ENCODE measurements at places on chromosomes 4 and X.

- no peak for DNase-seq
Observed at GRCh38 chr4:99821918-99822503, 5.4 kb downstream of the DAPP1 start.

- no peak for DNase-seq
Observed at GRCh38 chr4:128364565-128364964, 77.0 kb upstream of the PGRMC2 start.

DNA sequence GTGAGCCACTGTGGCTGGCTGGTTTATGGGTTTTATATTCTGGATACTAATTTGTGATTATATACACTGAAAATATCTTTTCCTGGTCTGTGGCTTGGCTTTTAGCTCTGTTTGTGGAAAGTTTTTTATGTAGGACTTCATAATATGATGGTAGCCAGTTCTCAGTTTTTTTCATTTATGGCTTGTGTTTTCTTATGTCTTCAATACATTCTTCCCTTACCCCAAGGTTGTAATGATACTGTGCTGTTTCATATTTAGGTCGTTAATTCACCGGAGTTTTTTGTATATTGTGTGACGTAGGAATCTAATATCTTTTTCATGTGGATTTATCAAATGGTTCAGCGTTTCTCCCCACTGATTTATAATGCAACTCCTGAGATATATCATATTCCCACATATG is 6.6 kb downstream of the ZFX start:
- DNase-seq: no peak

GRCh38 chr4:153152501-153153338 is 51.5 kb upstream of the TRIM2 start:
- DNase-seq: peak; percentile 53

- no peak for DNase-seq
Observed at GRCh38 chr4:7240306-7240705, 48.0 kb downstream of the SORCS2 start.

DNA sequence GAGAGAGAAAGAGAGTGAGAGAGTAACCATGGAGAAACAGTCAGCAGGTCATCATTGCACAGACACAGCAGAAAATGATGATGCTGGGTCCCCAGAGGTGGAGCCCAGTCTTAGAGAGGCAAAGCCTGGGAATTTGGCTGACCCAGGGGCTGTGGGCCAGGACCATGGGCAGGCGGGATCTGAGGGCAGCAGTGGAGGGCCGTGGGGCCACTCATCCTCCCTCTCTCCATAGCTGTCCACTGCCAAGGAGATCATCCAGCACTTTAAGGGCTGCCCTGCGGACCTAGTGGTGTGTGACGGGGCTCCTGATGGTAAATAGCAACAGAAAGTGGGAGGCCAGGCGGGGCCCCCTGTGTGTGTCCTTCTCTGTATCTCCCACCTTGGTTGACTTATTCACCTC is 2.8 kb downstream of the FTSJ1 start:
- DNase-seq: no peak

DNA sequence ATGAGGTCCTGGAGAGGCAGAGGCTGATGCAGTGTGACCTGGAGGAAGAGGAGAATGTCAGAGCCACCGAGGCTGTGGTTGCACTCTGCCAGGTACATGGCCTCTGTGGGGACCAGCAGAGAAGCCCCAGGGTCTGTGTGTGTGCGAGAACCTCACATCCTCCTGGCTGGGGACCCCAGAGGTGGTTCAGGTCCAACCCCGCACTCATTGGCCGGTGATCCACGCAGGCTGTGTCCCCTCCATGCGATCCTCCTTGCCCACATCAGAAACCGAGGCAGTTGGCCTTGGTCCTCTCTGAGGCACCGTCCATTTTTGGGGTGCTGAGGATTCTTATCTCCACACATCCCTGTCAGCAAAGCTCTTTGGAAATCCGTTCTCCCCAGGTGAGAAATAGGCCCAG is 45.3 kb downstream of the EVC start:
- DNase-seq: no peak

GRCh38 chrX:27391623-27392022 is 71.5 kb downstream of the PPP4R3C start:
- no peak for DNase-seq

DNA sequence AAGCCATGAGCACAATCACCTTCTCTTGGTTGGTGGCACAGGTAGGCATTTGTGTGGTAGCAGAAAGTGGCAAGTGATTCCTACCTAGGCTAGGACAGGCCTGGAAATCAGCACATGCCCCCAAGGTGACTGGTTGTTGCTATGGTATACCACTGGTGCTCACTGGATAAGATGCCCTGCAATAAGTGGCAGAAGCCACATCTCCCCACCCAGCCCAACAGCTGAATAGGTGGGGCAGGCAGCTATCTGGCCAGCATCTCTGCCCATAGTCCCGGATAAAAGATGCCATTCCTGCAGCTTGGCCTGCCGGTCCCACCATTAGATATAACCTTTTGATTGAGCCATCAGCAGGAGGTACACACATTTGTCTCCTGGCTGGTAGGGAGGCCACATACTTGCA is 21.1 kb downstream of the AMER1 start:
- no peak for DNase-seq

DNA sequence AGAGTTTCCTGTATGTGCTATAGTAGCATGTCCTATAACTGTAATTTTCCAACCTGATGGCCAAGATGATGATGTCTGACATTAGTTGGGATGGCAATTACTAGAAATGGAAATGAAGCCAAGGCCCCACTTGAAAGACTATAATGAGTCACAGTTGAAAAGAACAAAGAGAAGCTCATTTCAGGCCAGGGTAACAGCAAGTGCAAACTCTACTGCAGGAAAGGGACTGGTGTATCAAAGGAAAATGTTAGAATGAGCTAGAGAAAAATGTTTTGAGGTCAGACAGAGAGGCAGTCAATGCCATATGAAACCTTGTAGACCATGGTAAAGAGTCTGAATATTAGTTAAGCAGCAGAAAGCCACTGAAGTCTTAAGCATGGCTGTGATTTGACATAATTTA is 146.2 kb upstream of the SH3RF1 start:
- no peak for DNase-seq

DNA sequence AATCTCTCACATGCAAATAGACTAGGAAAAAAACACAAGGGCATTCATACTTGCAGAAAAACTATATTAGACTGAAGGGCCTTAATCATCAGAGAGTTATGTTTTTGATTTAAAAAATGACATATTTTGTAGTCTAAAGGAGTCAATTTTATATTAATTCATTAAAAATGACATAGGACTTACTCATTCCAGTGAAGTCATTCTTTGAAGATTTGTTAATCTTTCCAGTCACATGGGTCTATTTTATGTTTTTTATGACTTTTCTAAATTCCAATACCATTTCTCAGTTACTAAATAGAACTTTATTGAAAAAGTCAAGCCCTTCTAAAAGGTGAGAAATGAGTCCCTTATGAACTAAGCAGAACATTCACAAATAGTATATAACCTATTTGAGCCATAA is 743.8 kb upstream of the INTU start:
- DNase-seq: no peak

GRCh38 chr4:162847945-162848549 is 318.6 kb downstream of the NAF1 start:
- no peak for DNase-seq

- peak; percentile 2 for DNase-seq
Observed at GRCh38 chr4:38949411-38950051, 81.9 kb downstream of the FAM114A1 start.

DNA sequence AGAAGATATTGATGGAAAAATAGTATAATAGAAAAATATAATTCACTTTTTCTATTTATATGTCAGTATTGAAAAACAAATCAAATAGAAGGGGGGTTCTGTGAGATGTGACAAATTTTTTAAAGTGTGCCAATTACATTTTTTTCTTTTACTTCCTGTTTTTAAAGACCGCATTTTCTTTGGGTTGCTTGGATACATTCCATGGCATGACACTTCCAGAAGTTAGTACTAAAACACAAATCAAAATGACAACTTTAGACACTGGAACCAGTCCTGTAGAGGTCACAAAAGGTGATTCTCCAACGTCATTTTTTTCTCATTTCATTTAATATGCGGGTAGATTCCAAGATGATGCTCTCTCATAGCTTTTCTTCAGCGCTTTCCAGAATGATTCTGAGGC is 116.2 kb upstream of the GNPDA2 start:
- no peak for DNase-seq

- no peak for DNase-seq
Observed at GRCh38 chr4:118810991-118811764, 24.7 kb downstream of the SEC24D start.

DNA sequence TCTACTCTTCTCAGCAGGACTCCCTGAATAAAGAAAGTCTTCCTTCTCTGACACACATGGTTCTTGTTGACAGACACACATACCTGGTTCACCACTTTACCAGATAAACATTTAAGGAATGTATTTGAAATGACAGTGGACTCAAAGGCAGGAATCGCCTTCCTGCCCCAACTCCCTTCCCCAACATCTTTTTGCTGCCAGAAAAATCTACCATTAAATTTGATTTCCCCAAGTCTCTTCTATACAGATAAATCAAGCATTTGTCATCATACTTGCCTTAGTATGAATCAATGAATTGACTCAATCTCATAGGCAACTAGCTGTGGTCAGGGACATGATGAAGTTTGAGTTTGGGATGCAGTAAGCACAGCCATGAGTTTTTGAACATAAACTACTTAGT is 23.3 kb upstream of the ANXA5 start:
- no peak for DNase-seq

GRCh38 chr4:83767067-83767466 is 231.2 kb downstream of the GPAT3 start:
- no peak for DNase-seq

- DNase-seq: no peak
Observed at GRCh38 chr4:82899374-82900065, 1.0 kb upstream of the THAP9 start.

- no peak for DNase-seq
Observed at GRCh38 chr4:57119054-57119651, 9.0 kb upstream of the IGFBP7 start.

DNA sequence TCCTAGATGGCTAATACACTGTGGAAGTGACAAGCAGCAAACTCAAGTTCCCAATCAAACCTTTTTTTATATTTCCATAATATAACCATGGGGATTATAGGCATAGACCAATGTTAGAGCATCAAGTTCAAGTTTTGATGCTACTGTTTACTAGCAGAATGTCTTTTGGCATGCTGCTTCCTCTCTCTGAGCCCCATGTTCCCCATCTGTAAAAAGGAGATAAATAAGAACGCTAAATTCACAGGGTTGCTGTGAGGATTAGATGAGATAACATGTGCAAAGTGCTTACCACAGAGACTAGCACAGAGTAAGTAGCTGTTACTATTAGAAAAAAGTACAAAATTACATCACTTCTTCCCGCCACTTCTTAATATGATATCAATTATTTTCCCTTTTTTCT is 18.0 kb downstream of the MBNL3 start:
- DNase-seq: no peak

DNA sequence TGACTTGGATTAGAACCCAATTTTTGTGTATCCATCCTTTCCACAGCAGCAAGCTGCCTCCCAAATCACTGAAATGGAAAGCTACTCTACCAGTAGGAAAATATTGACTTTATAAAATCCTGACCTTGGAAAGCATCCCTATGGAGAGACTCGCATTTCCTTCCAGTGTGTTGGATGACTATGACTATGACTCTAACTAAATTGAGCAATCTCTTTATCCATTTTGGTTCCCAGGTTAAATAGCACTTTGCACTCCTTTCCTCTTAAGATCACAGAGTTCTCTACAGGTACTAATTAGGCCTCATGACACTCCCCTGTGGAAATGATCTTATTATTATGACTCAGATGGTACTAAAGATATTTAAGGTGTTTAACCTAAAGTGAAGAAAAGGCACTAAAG is 431.8 kb downstream of the PPARGC1A start:
- no peak for DNase-seq

DNA sequence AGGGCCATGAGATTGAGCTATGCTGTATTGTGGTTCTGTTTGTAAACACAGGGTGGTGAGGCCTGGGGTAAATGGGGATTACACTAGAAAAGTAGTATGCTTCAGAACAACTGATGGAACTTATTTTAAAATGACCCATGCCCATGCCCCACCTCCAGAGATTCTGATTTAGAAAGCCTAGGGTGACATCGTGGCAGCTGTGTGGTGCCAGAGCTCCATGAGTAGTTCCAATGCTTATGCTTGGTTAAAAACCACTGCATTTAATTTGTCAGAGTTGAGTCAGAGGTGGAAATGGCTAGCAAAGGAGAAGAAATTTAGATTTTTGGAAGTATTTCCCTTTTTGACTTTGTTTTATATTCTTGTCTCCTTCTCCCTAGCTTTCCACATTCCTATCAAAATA is 63.4 kb upstream of the PDE5A start:
- no peak for DNase-seq

GRCh38 chr4:89486042-89486441 is 178.4 kb upstream of the GPRIN3 start:
- DNase-seq: no peak

- no peak for DNase-seq
Observed at GRCh38 chr4:73066928-73067327, 2.6 kb downstream of the COX18 start.

DNA sequence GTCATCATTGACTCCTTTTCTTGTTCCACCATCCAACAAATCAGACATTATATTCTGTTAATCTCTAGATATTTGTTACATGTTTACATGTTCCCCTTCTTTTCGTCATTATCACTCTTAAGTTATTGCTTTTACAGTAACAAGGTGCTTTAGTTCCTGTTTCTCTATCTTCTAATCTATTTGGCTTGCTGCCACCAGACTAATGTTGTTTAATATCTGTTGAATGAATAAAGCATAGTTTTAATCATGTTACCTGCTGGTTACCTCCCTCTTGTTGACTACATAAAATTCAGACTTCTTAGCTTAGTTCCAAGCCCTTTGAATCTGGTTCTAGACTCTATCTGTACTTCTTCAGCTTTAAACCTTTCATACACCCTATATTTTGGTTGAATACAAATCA is 129.8 kb upstream of the TRIM2 start:
- DNase-seq: no peak

- DNase-seq: no peak
Observed at GRCh38 chr4:39933671-39934590, 43.8 kb downstream of the PDS5A start.

GRCh38 chr4:141540643-141541042 is 95.7 kb upstream of the IL15 start:
- no peak for DNase-seq

DNA sequence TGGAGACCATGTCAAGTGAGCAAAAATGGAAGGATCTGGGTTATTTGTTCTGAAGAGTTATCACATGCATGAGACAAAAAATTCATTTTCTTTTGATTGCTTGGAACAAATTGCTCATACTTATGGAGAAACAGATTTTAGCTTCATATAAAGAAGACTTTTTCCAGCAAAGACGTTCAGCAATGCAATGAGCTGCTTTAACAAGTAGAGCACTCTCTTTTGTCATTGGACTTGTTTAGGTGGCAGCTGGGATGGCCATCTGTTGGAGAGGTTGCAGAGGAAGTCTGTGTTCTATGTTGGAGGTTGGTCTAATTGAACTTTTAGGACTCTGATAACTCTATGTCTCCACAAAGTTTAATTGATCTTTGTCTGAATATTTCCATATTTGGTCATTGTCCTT is 19.9 kb upstream of the CEP135 start:
- no peak for DNase-seq

DNA sequence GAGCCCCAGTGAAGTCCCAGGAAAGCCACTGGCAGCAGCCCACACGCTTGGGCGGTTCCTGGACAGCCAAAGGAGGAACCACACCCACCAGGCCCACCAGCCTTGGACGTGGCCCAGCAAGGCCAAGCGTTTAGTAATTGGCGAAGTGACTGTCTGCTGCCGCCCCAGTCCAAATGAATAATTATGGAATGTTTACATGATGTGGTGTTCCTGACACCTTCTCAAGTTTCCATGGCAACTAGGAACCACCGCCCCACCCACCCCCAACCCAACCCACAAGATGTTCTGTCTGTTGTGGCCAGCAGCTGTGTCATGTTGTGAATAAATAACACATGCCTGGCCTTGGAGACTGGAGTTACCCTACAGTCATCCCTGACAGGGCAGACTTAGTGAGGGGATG is 22.3 kb downstream of the APLN start:
- no peak for DNase-seq

Measured in activated T-cell treated with anti-CD3 and anti-CD28 coated beads for 1 hour (primary cell).